RPMI7951 (cell line): ENCODE measurements at places on chromosomes 13 and 19.

DNA sequence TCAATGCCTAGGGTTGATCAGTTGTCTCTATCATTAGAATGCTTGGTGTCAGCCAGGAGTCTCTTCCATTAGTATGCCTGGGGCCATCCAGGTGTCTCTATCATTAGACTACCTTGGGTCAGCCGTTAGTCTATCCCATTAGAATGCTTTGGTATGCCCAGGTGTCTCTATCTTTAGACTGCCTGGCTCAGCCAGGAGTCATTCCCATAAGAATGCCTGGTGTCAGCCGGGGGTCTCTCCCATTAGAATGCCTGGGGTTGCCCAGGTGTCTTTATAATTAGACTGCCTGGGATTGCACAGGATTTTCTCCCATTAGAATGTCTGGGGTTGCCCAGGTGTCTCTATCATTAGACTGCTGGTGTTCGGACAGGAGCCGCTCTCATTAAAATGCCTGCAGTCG, 1442.9 kb downstream of the UQCRFS1 start:
- no peak for DNase-seq

DNA sequence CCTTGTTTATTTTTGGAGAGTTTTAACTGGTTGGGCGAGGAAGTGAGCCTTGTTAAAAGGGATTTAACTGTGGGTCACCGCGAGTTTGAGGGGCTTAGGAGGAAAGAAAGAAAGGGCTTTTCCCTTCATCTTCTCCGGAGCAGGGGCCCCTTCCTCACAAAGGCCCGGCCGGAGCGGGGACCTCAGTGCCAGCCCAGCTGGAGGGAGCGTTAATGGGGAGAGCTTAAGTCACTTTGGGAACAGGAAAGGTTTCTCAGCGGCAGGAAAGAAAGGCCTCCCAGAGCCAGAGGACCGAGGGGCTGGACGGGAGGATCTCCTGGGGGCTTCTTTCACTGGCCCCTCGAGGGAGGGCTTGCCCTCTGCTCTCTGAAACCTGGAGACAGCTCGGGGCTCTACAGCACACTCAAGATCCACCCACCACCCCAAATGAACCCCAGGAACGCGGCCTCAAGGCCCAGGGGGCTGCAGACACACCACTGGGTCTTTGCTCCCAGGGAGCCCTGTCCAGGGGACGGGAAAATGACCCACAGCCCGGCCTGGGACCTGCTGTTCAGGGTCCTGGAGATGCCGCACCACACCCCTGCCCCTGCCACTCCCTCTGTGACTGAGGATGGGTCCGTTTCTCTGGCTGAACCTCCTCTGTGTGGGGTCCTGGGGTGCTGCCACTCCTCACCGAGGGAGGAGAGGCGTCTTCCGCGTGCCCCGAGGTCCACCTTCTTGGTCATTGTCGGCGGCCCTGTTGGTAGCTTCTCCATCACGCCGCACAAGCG, 128.3 kb downstream of the URI1 start:
- no peak for DNase-seq

DNA sequence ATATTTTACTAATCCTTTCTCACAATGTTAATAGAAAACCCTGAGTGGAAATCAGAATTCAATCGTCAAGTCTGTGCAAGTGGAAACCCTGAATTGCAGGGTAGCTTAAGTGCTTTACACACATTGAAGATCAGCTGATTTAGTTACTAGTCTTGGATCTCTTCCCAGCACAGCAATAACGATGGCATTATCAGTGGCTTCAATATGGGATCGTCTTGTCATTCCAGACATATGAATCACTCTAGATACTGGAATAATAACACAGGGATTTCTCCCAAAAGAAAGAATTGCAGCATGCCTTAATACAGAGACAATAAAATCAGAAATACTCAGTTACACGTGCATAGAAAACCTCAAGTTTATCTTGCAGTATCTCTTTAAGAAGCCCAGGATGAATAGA, 12.6 kb upstream of the METTL21C start:
- peak; percentile 88 for DNase-seq

GRCh38 chr13:109883181-109884180, 97.1 kb upstream of the IRS2 start:
- DNase-seq: no peak

DNA sequence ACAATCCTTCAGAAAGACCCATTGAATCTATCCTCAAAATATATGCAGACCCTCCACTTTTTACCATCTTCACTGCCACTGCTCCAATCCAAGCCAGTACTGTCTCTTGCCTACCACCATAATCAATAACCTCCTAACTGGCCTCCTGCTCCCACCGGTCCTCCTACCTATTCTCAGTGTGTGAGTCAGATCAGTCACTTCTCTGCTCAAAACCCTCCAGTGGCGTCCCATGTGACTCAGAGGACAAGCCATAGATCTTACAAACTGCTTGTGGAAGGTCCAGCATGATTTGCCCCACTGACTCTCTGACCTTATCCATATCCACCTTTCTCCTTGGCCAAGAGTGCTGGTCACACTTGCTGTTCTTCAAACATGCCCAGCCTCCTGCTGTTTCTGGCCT, 23.4 kb upstream of the MBNL2 start:
- DNase-seq: no peak

DNA sequence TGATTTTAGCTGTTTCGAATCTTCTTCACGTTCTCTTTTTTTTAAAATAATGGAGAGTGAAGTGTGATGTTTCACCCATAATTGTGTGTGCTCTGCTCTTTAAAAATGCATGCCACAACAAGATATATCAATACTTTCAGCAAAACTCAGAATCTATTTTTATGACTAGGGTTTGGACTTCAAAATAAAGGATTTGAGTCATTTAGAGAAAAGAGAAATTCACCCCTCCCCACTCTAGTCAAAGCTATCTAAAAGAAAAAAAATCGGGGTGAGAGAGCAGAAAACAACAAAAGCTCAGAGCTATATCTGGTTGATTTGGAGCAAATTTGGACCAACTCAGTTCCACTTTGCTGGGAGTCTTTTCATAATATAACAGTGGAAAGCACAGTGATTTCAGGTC, 244.5 kb downstream of the DNAJC15 start:
- DNase-seq: no peak

GRCh38 chr13:71589032-71589431, 278.0 kb downstream of the DACH1 start:
- DNase-seq: no peak

DNA sequence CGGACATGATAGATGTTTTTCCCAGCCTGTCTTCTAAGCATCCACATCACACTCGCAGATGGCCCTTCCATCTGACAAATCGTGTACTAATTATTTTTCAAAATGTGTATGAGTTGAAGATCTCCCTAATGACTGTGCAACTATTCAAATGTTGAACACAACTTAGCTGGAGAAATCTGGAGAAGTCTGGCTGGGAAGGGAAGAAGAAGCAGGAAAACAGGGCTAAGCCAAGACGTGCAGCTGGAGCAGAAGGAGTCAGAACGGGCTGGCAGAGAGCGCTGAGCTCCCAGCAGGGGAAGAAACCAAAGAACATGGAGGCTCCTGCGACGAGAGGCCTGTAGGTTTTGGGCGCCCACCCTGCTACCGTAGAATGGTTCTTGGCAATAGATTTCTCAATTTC, 13.2 kb upstream of the LATS2 start:
- DNase-seq: no peak

DNA sequence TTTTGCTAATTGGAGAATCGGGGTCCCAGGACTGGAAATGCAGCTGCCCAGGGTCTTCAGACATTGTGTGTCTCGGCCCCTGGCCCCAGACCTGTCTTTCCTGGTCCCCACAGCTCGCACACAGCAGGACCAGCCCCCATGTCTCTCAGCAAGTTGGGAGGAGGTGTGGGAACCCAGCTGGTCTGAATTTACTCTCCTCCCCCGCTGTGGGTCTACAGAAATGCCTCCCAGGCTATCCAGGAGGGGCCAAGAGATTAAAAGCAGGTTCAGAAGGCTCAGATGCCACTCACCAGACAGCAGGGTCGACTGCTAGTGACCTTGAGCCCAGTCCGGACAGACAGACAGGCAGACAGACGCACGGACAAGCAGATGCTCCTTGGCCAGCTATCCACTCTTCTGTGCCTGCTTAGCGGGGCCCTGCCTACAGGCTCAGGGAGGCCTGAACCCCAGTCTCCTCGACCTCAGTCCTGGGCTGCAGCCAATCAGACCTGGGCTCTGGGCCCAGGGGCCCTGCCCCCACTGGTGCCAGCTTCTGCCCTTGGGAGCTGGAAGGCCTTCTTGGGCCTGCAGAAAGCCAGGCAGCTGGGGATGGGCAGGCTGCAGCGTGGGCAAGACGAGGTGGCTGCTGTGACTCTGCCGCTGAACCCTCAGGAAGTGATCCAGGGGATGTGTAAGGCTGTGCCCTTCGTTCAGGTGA, at the start of gene DAND5:
TSS of gene DAND5 (plus strand) at position 285 of the 697 bp plus-strand sequence. CDS start at position 370, 85 bp downstream.
- DNase-seq: no peak

DNA sequence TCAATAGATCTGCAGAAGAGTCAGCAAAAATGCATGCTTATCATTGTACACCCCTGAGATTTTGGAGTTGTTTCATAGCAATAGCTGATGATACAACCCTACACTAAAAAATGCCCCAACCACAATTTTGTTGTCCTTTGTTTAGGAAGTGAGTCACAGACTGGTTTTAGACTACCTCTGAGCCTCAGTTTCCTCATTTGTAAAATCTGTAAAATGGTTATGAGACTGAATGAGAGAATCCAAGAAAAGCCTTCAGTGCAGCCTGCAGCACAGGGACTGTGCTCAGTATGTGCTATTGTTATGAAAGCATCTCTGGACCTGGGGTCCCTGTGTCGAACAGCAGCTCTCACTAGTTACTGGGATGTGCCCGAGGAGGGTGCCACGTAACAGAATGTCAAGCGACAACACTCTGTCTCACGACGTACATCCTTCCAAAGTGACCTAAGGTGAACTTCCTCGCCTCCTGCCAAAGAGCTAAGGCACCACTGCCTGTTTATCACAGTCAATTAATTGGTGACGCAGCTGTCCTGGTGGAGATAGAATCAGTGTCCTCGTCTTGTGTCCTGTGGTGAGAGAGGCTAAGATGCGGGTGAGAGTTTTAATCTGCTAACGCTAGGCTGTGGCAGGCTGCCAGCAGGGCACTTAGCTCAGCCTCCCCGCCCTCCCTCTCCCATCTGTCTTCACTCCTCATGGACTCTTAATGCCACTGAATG, 18.1 kb downstream of the DHRS12 start:
- DNase-seq: no peak

DNA sequence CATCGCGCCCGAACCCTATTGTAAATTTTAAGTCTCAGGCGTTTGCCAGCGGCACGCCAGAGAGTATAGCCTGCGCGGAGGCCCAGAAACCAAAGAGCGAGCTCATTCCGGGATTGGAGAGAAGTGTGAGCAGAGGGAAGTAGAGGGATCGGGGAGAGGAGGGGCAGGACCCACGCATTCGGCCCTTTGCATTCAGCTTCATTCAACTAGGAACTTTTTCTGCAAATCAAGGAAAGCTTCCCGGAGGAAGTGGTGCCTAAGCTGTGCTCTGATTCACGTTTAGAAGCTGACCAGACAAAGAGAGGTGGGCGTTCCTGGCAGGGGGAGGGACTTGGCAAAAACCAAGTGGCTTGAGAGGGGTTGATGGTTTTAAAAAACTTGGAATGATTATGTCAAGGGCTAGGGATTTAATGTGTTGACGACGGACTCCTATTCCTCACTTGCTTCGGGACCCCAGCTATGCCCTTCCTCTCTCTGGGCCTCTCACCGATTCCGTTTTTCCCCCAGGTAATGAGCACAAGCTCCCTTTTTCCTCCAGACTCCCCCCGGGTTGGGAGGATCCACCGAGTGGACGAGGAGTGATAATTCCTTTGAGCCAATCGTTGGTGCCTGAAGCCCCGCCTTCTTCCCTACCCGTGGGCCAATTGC, 811 bp upstream of the PRMT1 start:
- DNase-seq: peak; percentile 91

DNA sequence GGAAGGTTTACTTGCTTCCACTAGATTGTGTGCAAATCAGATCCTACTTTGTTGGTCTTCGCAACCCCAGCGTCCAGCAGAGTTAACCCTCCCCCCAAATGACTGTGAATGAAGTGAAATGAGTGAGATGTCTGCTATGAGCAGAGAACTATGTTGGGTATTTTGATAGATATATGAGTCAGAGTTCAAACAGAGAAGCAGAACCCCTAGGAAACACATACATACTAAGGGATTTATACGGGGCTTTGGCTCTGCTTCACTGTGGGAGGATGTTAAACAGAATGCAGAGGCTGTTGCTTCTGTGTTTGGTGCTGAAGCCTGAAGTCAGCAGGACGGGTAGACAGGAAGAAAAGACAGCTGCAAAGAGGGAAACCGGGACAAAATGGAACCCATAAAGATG, 197.0 kb downstream of the MZT1 start:
- no peak for DNase-seq

DNA sequence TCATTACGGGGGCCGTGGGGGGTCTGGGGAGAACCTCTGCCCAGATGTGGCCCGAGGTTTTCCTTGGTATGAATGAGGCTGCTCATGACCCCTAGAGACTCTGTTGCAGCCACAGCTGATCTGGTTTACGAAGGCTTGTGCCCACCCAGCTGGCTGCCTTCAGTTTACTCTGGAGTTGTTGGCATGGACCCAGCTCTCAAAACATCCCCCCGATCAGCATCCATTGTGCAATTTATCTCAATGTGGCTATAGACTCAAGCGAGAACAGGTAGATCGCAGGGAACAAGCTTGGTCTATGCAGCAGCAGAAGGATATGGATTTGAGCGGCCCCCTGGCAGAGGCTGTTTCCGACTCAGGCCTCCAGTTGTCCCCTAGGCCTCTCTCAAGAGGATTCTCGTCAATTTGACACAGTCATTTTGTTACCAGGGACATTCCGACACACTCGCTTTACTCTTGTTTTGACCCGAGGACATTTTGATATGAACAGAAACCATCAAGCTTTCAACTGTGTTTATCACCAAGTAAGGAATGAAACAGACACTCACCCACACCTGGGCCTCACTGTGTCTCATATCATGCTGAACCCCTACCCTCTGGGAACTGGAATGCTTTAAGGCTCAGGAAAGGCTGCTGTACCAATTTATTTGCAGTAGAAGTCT, 161.5 kb downstream of the KATNAL1 start:
- no peak for DNase-seq

GRCh38 chr19:33124207-33125098, 7.5 kb upstream of the WDR88 start:
- DNase-seq: no peak

- DNase-seq: no peak
Measured at GRCh38 chr13:109200556-109200955, 571.1 kb downstream of the MYO16 start.

DNA sequence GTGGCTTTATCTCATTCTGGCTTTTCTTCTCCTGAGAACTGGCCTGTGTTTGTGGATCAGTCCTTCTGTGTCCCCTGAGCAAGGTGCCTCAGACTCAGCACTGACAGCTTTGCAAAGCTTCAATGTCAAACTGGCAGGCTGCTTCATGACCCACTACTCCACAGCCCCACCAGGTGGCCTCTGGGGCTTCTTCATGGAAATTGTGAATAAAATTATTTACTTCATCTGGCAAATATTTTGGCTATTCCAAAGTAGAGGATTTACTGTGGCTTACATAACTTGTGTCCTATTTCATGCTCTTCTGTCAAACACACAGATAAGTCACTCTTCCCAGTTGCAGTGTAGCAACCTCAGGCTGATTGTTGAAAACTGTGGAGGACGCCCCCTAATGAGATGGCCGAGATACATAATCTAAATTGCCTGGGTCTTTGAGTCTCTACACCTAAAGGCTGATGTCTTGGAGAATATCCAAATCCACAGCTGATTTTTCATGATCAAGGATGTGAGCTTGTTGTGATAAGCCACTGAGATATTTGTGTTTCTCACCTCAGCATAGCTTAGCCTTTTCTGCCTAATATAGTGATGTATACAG, 721.9 kb upstream of the SLC10A2 start:
- no peak for DNase-seq
